ENCODE measurements at places on chromosomes 7 and 10.

GRCh38 chr10:11639849-11640764 lies 28.7 kb upstream of the USP6NL start:
- no peak for DNase-seq

GRCh38 chr7:86485827-86486226 lies 157.9 kb upstream of the GRM3 start:
- no peak for DNase-seq

DNA sequence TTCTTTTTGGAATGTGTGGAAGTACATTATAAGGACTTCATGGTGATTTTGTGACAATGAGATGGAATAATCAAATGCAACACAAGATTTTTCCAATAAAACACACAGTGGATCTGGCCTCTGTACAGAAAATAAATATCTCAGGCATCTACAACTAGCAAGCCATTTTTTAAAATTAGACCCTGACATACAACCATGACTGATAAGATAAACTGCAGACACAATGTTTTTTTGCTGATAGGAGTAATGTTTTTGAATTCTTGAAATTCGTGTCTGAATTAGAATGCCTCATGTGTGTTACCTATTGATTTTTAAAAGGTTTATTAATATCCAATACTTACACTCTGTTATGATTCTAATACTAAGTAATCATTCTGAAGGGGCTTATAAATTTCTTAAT lies 328.1 kb downstream of the HGF start:
- no peak for DNase-seq

- no peak for DNase-seq
Measured at GRCh38 chr7:131124001-131124629, 203.6 kb upstream of the MKLN1 start.

All from RWPE2 (cell line).